Esophagus squamous epithelium (tissue), 5 donors: ENCODE measurements at places on chromosomes 5 and 9.

DNA sequence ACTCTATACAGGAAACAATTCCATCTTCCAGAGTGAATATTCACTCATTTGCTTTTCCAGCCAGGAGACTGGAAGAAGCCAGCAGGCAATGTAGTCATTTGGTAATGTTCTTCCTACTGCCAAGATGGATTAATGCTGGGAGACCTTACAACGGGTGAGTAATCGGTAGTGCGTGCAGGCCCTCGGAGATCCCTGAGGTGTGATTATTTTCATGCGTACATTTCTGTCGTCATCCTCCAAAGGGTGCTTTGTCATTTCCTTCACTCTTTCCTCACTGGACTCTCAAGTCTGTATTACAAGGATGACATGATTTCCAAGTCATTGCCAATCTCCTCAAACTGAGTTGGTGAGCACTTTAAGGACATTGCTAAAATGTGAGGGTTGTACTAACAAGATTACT, 263.5 kb downstream of the CWC27 start:
- DNase-seq = no peak

DNA sequence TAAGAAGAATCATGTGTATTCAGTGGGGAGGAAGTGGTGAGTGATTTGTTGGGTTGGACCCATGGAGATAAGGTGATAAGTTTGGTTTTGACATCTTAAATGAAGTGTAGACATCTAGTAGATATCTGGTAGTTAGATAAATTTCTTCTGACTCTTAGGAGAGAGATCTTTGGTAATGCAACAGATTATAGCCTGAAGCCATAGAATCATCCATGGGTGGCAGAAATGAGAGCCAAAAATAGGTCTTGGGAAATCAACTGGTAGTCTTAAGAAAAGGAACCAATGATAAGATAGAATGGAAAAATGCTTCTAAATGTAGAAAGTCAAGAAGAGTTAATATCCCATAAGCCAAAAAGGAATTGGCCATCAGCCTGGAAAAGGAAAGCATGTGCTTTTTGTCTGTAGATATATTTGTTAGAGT, 532.7 kb upstream of the GRAMD2B start:
- no peak for DNase-seq

GRCh38 chr9:6711403-6711802, 46.4 kb upstream of the KDM4C start:
- DNase-seq = no peak

DNA sequence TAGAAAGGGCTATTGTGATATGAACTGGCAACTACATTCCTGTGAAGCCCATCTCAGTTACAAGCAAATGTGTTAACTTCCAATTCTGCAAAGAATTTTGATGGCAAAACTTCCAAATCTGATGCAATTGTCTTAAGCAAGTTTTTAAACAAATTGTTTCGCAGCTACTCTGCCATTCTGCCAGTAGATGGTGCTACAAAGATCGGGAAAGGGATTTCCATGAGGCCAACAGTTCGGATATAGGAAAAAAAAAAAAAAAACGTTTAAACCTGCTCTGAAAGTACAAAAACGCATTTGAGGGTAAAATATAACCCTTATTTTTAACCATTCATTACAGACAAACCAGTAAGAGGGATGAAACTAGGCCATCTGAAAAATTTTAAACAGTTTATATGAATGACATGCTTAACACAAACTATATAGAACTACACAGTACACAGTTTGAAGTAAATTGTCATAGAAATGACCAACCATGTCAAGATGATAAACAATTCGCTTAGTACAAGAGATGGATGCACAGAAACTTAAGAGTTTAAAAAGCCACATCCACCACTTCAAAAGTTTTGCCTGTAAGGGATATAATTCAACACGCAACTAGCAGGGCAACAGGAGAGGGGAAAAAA, 2.2 kb downstream of the HNRNPA0 start:
- no peak for DNase-seq

DNA sequence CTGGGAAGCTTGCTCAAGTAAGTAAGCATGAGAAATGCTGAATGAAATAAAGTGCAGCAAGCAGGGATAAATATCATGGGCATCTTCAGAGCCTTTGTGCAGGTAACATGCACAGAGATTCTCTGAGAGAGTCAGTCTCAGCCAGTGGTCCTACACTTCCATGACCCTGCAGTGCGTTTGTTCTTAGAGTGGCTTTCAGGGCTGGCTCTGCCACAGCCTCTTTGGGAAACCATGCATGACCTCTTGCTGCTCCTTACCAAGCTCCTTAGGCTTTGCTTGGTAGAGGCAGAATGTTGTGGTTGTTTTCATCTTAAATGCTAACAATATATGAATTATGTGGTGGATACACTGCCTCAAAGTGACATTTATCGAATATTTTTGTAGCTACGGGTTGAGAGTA, 5.4 kb downstream of the SYK start:
- DNase-seq = no peak

GRCh38 chr9:2387166-2387565, 234.4 kb upstream of the VLDLR start:
- DNase-seq = no peak

GRCh38 chr9:134932606-134933005, 14.9 kb upstream of the FCN1 start:
- no peak for DNase-seq

GRCh38 chr5:163569284-163569683, 63.9 kb downstream of the MAT2B start:
- no peak for DNase-seq

GRCh38 chr5:115939059-115939458, 23.2 kb upstream of the LVRN start:
- no peak for DNase-seq

DNA sequence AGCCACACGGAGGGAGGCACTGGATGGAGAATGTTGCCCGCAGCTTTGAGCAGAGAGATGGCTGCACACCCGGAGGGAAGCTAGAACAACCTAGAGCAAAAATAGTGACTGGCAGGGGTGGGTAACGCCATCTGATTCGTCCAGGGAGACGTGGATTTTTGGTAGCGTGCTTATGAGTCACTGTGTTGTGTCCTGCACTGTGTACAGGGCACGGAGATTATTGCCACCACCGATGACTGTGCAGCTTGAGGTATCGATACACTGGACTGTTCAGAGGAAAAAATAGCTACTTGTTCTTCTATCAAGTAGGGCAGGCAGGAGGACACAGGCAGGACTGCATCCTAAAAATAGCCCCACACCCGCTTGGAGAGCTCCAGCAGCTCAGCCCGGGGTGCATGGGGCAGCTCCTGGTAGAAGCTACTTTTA, 6.0 kb downstream of the UBE2QL1 start:
- no peak for DNase-seq

DNA sequence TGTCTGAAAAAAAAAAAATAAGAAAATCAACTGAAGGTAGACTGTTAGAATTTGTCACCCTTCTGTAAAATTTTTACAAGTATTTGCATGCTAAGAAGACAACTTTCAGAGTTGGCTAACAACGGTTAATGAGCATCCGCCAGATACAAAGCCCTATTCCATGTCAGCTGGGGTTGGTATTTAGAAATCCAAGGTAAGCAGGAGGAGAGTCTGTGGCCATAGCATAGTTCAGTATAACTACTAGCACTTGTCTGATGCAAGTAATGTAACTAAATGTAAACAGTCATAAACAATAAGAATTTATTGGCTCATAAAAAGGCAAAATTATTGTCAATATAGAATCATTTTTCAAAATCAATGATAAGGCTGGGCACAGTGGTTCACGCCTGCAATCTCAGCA, 45.7 kb upstream of the KDM4C start:
- DNase-seq = no peak
